ENCODE measurements at places on chromosomes 7 and 10. TPM values are rescaled to one million over a fixed set of nuclear protein-coding genes. Genes with fewer than 3 reads are reported as not detected.

TFR2 gene
- total RNA-seq, result 1.9 TPM

- no peaks in the 10 kb centered on the region for H3K27me3 ChIP-seq
- no peak overlapping the region for H3K27ac ChIP-seq
- no peak for DNase-seq
- no peak overlapping the region for H3K4me3 ChIP-seq
Measured at GRCh38 chr10:90635111-90635765, 222.6 kb downstream of the HTR7 start.

- H3K27ac ChIP-seq, result no peak overlapping the region
- no peaks in the 10 kb centered on the region for H3K4me1 ChIP-seq
- no peaks in the 10 kb centered on the region for H3K36me3 ChIP-seq
- no peaks in the 10 kb centered on the region for H3K27me3 ChIP-seq
- DNase-seq, result no peak
- no peak overlapping the region for H3K4me3 ChIP-seq
Measured at GRCh38 chr10:116371737-116372136, 47.5 kb downstream of the CCDC172 start.

FAM200A gene
- 5.6 TPM for total RNA-seq

GRCh38 chr7:90625051-90625450, 28.9 kb downstream of the CDK14 start:
- H3K36me3 ChIP-seq, result no peaks in the 10 kb centered on the region
- DNase-seq, result no peak
- peak overlapping the region; percentile 7 for H3K27ac ChIP-seq
- H3K27me3 ChIP-seq, result no peaks in the 10 kb centered on the region

DNA sequence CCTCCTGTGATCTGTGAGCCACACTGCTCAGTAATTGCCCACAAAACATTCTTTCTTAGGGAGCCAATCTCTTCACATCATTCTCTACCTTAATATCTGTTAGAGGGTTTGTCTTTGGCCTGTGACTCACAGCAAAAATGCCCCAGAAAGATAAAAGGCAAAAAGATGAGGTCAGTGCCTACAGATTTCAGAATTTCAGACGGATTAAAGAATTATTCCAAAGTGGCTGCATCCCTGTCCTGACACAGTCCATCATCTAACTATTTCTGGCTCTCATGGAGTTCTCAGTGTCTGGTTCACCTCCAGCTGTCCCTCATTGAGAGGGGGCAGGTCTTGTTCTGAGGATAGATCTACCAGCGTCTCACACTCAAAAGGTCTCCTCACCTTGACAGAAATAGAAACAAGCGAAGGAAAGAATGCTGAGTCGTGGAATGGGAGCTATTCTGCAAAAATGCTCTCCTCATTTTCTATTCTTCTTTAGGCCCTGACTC, 138.5 kb upstream of the AOAH start:
- H3K4me3 ChIP-seq, result no peak overlapping the region
- no peak overlapping the region for H3K27ac ChIP-seq
- DNase-seq, result no peak
- H3K4me1 ChIP-seq, result peaks cover 21% of the 10 kb centered on the region
- H3K36me3 ChIP-seq, result peaks cover 42% of the 10 kb centered on the region

- H3K27ac ChIP-seq, result no peak overlapping the region
- H3K36me3 ChIP-seq, result no peaks in the 10 kb centered on the region
- DNase-seq, result no peak
- no peak overlapping the region for H3K4me3 ChIP-seq
Measured at GRCh38 chr7:27053153-27053552, 42.6 kb downstream of the HOXA1 start.

PSD gene
- 1.1 TPM for total RNA-seq

DNA sequence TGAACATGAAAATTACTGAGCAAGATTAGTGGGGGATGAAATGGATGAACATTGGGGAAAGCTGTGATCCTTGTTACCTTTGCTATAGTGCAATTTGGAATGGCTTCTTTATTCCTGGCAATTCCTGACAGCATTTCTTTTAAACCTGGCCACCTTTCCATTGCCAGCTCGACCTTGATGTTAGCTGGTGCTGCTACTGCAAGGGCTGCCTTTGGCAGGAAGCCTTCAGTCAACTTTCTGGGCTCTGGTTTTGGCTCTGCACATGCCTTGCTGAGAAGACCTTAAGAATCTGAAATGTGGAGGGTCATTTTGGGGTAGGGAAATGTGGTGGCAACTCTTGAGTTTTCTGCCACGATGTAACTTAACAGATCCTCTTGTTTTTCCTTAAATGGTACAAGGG, 64.7 kb downstream of the KAT6B start:
- peaks cover 15% of the 10 kb centered on the region for H3K4me1 ChIP-seq
- no peak overlapping the region for H3K27ac ChIP-seq
- DNase-seq, result no peak
- H3K36me3 ChIP-seq, result no peaks in the 10 kb centered on the region
- H3K27me3 ChIP-seq, result no peaks in the 10 kb centered on the region

DNA sequence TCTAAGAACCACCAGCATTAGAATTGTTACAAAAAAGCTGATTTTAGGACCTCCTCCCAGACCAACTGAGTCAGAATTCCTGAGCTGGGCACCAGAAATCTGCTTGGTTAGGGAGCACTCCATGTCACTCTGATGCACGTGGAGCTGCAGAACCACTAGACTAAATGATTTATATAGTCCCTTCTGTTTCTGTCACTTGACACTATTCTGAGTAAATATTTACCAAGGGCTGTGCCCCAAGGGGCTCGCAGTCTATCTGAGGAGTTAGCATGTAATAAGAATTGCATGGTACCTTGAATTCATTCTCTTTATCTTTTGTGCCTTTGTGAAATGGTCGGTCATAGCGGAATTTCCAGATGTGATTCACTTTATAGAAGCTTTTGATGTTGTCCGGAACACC, 196.0 kb upstream of the IMMP2L start:
- H3K27ac ChIP-seq, result no peak overlapping the region
- H3K4me3 ChIP-seq, result no peak overlapping the region
- no peaks in the 10 kb centered on the region for H3K36me3 ChIP-seq

- no peak for DNase-seq
- no peaks in the 10 kb centered on the region for H3K36me3 ChIP-seq
- H3K4me3 ChIP-seq, result no peak overlapping the region
- no peaks in the 10 kb centered on the region for H3K4me1 ChIP-seq
- no peak overlapping the region for H3K27ac ChIP-seq
Measured at GRCh38 chr10:76899490-76899889, 738.1 kb downstream of the KCNMA1 start.

GPR15LG gene
- total RNA-seq, result not detected

GRCh38 chr7:1260244-1260635, 27.6 kb downstream of the UNCX start:
- H3K27ac ChIP-seq, result no peak overlapping the region
- H3K4me1 ChIP-seq, result no peaks in the 10 kb centered on the region
- peaks cover 7% of the 10 kb centered on the region for H3K27me3 ChIP-seq
- H3K36me3 ChIP-seq, result no peaks in the 10 kb centered on the region

DNA sequence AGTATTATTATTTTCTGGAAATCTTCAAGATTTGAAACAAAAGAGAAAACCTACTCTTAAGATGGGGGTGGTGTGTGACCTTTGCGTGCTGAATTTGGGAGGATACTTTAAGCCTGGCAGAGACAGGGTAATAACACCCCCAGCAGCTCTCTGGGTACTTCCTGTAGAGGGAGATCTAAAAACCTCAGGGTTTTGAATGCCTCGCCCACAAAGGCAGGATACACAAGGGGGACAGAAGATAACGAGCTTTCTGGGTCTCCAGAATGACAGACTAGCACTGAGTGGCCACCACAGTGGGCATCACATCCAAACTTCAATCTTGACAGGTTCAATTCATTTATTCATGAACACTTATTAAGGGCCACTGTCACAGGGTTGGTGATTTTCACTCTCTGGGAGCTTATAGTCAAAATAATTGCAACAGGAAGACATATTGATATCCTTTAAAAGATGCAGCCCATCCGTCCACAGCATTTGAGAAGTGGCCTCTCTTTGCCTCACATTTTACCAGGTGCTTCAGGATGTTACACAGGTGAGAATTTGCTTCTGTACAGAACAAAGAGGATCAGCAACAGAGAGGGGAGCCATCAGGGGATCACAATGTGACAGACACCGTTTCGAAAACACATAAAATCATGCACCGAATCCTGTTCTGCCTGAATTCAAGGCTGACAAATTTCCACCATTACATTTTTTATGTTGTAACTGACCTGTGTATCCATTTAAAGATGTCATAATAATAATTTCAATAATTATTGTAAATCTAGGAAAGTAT, 14.3 kb downstream of the CPA1 start:
- H3K4me1 ChIP-seq, result peaks cover 8% of the 10 kb centered on the region
- H3K27me3 ChIP-seq, result no peaks in the 10 kb centered on the region
- no peak overlapping the region for H3K27ac ChIP-seq
- no peak overlapping the region for H3K4me3 ChIP-seq
- no peak for DNase-seq

DNA sequence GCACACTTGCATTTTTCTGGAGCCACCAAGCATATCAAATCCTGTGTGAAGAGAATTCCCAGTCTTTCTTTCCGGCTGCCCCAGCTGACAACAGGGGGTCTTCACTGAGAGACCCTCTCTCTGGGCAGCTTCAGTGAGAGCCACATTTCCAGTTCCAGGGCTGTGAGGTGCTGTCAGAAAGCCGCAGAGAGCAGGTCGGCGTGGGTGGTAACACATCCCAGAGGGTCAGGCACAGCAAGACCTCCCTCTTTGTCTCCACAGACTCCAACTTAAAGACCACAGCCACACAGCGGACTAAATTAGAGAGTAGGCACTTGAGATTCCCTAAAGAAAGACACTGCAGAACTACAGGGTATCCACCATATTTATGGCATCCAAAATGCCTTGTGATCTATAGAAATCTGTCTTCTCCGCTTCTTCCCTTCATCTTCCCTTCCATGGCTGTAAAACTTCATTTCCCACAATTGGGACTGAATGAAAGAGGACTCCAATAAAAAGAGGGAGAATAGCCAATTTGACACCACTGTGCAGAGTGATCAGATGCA, 116.0 kb upstream of the C7orf33 start:
- no peaks in the 10 kb centered on the region for H3K36me3 ChIP-seq
- no peaks in the 10 kb centered on the region for H3K27me3 ChIP-seq
- DNase-seq, result no peak
- no peak overlapping the region for H3K4me3 ChIP-seq

Measured in spleen (tissue), 13 donors.